ENCODE measurements at places on chromosomes 11 and 22. TPM values are rescaled to one million over a fixed set of nuclear protein-coding genes. Genes with fewer than 3 reads are reported as not detected.

The MFRP gene
- total RNA-seq = not detected

DNA sequence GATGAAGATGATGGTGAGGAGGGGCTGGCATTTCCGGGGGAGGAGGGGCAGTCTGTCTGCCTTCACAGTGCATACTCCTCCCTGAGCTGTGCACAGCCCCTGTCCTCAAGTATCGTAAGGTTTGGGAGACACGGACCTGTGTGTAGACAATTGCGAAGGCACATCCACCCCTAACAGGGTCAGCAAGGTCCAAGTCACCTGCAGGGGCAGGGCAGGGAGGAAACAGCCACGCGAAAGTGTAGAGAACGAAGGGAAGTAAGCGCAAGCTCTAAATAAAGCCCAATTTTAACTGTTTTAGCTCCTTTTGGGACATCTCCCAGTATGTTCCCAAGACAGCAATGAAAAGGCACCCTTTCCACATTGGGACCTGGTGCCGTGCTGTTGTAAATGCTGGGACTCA, 448.2 kb downstream of the TBC1D22A start:
- H3K27ac ChIP-seq = no peak overlapping the region
- H3K27me3 ChIP-seq = no peaks in the 10 kb centered on the region
- no peak overlapping the region for H3K4me3 ChIP-seq
- H3K4me1 ChIP-seq = no peaks in the 10 kb centered on the region
- H3K36me3 ChIP-seq = no peaks in the 10 kb centered on the region
- no peak for DNase-seq

The TBX1 gene
- not detected for total RNA-seq

The DBX1 gene
- total RNA-seq = not detected

GRCh38 chr11:1055990-1056771, 18.5 kb upstream of the MUC2 start:
- H3K36me3 ChIP-seq = no peaks in the 10 kb centered on the region
- H3K4me3 ChIP-seq = no peak overlapping the region
- no peaks in the 10 kb centered on the region for H3K27me3 ChIP-seq
- no peak overlapping the region for H3K27ac ChIP-seq

DNA sequence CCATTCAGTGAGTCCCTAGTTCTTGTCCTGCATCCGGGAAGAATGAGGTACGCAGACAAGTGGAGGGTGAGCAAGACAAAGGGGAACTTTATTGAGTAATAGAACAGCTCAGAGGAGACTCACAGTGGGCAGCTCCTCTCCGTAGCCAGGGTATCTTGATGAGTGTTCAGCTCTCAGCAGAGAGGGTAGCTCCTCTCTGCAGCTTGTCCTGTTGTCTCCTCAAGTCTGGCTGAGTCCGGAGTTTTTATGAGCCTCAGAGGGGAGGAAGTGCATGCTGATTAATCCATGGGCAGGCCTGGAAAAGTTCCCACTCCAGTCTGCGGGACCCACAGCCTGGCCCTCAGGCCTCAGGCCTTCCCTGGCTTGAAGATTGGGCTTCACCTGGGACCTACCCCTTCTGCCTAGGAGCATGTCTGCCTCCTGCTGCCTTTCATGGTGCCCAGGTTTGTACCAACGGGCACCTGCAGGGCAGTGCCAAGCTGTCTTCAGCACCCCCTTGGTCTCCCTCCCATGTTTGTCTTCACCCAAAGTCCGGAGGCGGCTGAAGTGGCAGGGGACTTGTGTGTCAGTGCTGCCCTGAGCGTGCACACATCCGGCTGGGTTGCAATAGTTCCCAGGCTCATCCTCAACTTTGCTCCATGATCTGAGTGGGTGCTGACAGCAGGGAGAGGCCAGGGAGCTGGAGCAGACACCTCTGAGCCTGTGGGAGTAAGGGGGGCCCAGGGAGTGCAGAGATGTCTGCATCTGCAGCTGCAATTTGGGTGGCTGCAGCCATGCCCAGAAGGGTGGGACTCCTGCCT, 134.2 kb downstream of the LDLRAD3 start:
- H3K4me1 ChIP-seq = no peaks in the 10 kb centered on the region
- H3K27ac ChIP-seq = no peak overlapping the region
- no peaks in the 10 kb centered on the region for H3K36me3 ChIP-seq
- no peak overlapping the region for H3K4me3 ChIP-seq
- no peaks in the 10 kb centered on the region for H3K27me3 ChIP-seq

DNA sequence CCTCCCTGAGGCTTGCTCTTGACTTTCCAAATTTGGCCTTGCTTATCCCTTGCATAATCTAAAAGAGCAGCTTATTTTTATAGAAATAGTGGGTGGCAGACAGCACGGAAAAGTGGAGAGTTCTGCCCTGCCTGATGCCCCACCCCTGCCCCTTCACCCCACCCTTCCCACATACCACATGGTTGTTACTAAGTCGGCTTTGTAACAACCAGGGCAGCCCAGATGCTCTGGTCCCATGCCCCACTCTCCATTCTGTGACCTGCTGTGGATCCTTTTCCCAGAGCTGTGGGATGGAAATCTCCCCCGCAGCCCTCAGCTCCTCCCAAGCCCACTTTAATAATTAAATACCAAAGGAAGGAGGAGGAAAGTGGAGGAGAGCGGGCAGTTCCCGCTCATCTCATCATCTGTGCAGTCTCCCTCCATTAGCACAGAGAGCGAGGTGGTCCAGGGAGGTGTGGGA, 10.9 kb downstream of the MRGPRF start:
- H3K36me3 ChIP-seq = no peaks in the 10 kb centered on the region
- H3K27ac ChIP-seq = no peak overlapping the region
- no peak for DNase-seq
- no peak overlapping the region for H3K4me3 ChIP-seq

The NXPE2 gene
- not detected for total RNA-seq

The TCIRG1 gene
- total RNA-seq = 117 TPM

DNA sequence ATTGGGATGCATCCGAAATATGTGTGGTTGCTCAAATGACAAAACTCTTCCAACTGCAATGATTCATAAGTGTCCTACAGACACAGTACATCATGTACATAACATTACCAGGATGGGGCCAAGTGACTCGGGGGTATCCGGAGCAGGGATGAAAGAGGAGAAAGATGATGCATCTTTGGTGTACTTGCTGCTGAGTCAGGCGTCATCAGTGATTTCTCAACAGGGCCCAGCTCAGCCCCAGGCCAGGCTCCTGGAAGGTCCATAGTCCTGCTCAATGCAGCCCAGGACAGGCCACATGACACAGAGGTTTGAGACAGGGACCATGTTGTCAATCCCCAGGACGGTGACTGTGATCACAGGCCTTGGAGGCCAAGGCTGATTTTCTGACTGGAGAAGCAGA, 59.3 kb downstream of the GGTLC2 start:
- H3K27me3 ChIP-seq = no peaks in the 10 kb centered on the region
- no peak for DNase-seq
- H3K27ac ChIP-seq = no peak overlapping the region
- H3K4me1 ChIP-seq = no peaks in the 10 kb centered on the region

The OR51I2 gene
- total RNA-seq = not detected

- no peaks in the 10 kb centered on the region for H3K27me3 ChIP-seq
- no peaks in the 10 kb centered on the region for H3K36me3 ChIP-seq
- DNase-seq = no peak
Measured at GRCh38 chr11:8222820-8223512, 40.7 kb downstream of the LMO1 start.

- H3K4me3 ChIP-seq = peak within 1 kb of the TSS; percentile 60
- H3K4me1 ChIP-seq = peaks cover 16% of the 10 kb centered on the region
- DNase-seq = peak; percentile 6
- no peak within 1 kb of the TSS for H3K27ac ChIP-seq
Measured at GRCh38 chr22:33920197-33920540, at the start of gene LARGE1. Gene LARGE1 (minus strand): TSS chr22:33920476.

The SLC17A6 gene
- not detected for total RNA-seq

The OR8A1 gene
- total RNA-seq = not detected

The WNT11 gene
- not detected for total RNA-seq

GRCh38 chr22:36303874-36304273, 50.9 kb downstream of the APOL1 start:
- H3K4me1 ChIP-seq = peaks cover 7% of the 10 kb centered on the region
- DNase-seq = no peak
- peak overlapping the region; percentile 25 for H3K27ac ChIP-seq
- H3K36me3 ChIP-seq = peaks cover 79% of the 10 kb centered on the region

The SSH3 gene
- total RNA-seq = 11.1 TPM

- no peaks in the 10 kb centered on the region for H3K4me1 ChIP-seq
- H3K36me3 ChIP-seq = no peaks in the 10 kb centered on the region
- no peak overlapping the region for H3K4me3 ChIP-seq
- no peak overlapping the region for H3K27ac ChIP-seq
Measured at GRCh38 chr11:11552529-11553087, 69.2 kb downstream of the GALNT18 start.

GRCh38 chr11:94742665-94743064, 25.5 kb upstream of the AMOTL1 start:
- H3K4me3 ChIP-seq = no peak overlapping the region
- H3K27me3 ChIP-seq = peaks cover 42% of the 10 kb centered on the region
- DNase-seq = no peak
- no peak overlapping the region for H3K27ac ChIP-seq
- no peaks in the 10 kb centered on the region for H3K36me3 ChIP-seq

- no peak overlapping the region for H3K27ac ChIP-seq
- no peak overlapping the region for H3K4me3 ChIP-seq
- no peak for DNase-seq
- H3K27me3 ChIP-seq = peaks cover 25% of the 10 kb centered on the region
- H3K36me3 ChIP-seq = no peaks in the 10 kb centered on the region
Measured at GRCh38 chr22:24996420-24996952, 44.0 kb downstream of the KIAA1671 start.

DNA sequence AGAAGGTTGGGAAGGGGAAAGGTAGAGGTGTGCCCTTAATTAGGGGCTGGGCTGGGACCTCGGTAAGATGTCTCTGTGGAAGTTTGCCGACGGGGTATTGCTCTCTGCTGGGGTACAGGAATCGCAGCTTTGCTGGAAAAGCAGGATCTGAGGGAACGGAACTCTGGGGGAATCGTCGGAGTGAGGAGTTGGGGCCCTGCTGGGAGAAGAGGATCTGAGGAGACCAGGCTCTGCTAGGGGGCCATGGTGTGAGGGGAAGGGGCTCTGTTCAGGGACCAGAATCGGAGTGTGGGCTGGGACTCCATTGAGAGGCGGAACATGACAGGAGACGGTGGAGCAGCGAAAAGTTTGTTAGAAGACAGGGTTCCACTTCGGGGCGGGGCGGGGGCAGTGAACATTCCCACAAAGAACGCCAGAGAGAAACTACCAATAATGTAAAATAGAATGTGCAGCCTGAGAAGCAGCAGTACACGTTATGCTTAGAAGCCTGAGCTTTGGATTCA, 456 bp downstream of the AAMDC start:
- H3K27me3 ChIP-seq = no peaks in the 10 kb centered on the region
- H3K36me3 ChIP-seq = peaks cover 2% of the 10 kb centered on the region
- peak overlapping the region; percentile 90 for H3K27ac ChIP-seq
- peaks cover 30% of the 10 kb centered on the region for H3K4me1 ChIP-seq

DNA sequence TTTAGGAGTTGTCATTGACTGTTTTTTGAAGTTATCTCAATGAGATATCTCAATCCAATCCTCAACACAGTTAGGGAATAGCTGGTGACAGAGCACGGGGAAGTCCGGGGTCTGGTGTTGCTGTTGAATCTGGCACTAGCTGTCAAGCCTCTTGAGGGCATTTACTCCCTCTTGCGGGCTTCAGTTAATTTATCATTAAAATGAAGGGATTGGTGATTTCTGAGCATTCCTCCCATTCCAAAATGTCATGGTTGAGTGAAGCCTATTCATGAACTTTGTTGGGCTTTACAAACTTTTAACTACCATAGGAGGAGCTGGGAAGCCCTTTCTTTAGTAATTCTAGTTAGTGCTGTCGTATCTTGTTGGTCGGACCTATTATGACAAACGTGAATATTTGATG, 40.2 kb downstream of the UVRAG start:
- peaks cover 12% of the 10 kb centered on the region for H3K4me1 ChIP-seq
- no peak overlapping the region for H3K27ac ChIP-seq
- H3K36me3 ChIP-seq = peaks cover 21% of the 10 kb centered on the region
- no peak overlapping the region for H3K4me3 ChIP-seq
- H3K27me3 ChIP-seq = no peaks in the 10 kb centered on the region
- DNase-seq = no peak

GRCh38 chr11:75339685-75340409, 11.6 kb downstream of the ARRB1 start:
- peak; percentile 47 for DNase-seq
- no peaks in the 10 kb centered on the region for H3K27me3 ChIP-seq
- no peak overlapping the region for H3K4me3 ChIP-seq
- peak overlapping the region; percentile 83 for H3K27ac ChIP-seq
- peaks cover 2% of the 10 kb centered on the region for H3K36me3 ChIP-seq

The GAL3ST1 gene
- not detected for total RNA-seq

DNA sequence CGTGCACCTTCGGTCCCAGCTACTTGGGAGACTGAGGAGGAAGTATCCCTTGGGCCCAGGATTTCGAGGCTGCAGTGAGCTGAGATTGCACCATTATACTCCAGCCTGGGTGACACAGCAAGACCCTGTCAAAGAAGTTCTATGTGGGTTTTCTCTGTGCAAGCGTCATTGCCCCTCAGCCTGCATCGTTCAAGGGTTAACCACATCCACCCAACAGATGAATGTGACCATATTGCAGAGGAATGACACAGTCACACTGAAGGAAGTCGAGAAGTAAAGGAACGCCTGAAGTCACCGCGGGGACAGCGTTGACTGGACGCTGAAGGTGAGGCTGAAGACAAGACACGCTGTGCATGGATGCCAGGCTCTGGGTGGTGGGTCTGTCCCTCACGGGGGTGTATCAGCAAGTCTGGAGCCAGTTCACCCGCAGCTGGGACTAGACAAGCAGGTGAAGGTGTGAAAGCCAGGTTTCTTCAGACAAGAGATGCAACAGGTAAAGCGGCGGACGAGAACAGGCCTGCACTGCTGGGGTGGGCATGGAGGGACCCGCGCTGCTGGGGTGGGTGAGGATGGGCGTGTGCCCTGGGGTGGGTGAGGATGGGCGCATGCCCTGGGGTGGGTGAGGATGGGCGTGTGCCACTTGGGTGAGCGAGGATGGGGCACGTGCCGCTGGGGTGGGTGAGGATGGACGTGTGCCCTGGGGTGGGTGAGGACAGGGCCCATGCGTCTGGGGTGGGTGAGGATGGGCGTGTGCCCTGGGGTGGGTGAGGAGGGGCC, 36.5 kb upstream of the TOLLIP start:
- H3K27me3 ChIP-seq = no peaks in the 10 kb centered on the region
- no peaks in the 10 kb centered on the region for H3K4me1 ChIP-seq
- no peak overlapping the region for H3K4me3 ChIP-seq
- H3K36me3 ChIP-seq = no peaks in the 10 kb centered on the region

DNA sequence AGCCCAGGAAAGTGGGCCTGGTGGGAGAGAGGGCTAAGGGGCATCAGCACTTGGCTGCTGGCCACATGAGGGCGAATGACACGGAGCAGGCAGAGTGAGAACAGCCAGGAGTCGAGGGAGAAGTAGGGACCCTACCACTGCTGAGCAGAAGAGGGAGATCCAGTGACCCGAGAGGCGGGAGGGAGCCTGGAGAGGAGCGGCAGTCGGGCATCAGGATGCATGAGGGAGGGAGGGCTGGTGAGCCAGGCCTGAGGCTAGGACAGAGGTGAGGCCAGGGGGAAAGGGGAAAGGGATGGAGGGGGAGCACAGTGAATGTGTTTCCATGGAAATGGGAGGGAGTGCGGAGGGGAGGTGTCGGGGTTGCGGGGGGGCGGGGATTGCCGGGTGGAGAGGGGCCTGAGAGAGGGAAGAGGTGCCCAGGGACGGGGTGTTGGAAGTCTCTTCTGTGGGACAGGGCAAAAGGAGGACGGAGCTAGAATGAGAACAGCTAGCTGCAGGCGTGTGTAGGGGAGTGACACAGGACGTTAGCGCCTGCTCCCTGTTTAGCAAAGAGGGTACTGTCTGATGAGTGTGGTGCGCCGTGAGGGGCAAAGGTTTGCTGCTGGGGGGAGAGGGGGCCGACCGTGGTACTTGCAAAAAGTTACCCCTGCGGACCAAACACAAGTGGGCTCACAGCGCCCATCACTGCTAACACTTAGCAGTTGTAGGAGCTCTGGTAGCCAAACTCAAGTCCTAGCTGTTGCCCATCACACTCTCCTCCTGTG, 37.1 kb upstream of the WNT11 start:
- no peak for DNase-seq
- H3K27ac ChIP-seq = no peak overlapping the region
- no peaks in the 10 kb centered on the region for H3K36me3 ChIP-seq
- no peak overlapping the region for H3K4me3 ChIP-seq
- H3K27me3 ChIP-seq = no peaks in the 10 kb centered on the region
- no peaks in the 10 kb centered on the region for H3K4me1 ChIP-seq

Measured in activated CD4-positive, alpha-beta T cell treated with anti-CD3 and anti-CD28 coated beads for 36 hours (primary cell).